ENCODE measurements at places on chromosomes 5 and 9.

DNA sequence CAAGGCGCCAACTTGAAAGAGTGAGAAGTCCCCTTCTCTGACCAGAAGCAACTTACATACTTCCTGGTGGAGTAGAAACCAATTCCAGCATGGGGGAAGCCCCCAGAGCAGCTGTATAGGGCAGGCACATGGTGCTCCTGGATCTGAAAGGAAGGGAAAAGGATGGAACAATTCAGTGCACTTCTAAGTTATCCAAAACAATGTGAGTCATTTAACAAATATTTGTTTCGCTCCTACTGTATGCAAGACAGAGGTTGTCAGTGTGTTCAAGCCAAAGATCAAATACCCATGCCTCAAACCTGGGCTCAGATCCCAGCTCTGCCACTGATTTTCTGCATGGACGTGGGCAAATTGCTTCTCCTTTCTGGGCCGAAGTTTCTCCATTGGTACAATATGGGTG lies 67.1 kb downstream of the LHX2 start:
- DNase-seq = no peak

DNA sequence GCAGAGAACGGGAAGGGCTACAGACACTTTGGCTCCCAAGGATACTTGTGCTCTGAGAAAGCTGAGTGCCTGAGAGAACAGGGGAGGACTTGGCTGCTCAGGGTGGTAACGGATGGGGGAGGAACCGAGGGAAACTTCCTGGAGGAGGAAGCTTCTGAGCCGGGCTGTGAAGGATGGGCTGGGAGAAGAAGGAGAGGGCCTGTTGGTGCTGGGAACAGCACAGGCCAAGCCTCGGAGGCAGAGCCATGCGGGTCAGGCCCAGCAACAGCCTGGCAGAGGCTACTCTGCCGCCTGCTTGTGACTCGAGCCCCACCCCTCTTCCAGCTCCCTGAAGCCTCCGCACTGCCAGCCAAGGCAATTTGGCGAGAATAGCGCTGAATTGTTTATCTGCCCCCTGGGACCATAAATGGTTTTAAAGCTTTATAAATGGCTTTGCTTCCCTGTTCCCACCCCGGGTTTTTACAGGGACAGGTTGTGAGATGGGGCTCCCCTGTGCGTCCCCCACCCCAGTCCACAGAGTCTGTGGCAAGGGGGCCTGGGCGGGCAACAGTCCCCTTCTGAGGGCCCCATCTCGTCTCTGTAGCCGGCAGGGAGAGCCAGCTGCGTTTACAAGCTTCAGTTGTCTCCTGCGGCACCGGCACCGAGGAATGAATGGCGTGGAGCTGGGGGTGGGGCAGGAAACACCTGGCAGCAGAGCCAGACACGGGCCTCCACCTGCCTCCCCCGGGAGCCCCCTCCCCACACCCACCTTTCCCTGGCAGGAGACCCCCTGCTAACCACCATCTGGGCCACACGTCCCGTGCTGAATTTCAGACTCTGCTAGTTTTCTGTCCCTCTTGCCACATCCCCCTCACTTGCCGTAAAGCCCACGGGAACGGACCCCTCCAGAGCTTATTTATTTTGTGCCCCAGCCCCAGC lies 24.4 kb downstream of the FAM163B start:
- DNase-seq = no peak

GRCh38 chr5:36052538-36052937 lies 14.1 kb downstream of the UGT3A2 start:
- no peak for DNase-seq

- DNase-seq = no peak
Observed at GRCh38 chr5:179404321-179405053, 59.2 kb upstream of the ADAMTS2 start.

All from activated naive CD8-positive, alpha-beta T cell treated with anti-CD3 and anti-CD28 coated beads, Interleukin-2, amount 50 U/mL, for 16 hours (primary cell).